ENCODE measurements at places on chromosomes 2 and 18. TPM values are rescaled to one million over a fixed set of nuclear protein-coding genes. Genes with fewer than 3 reads are reported as not detected.

The RUFY4 gene
- 0.31 TPM for total RNA-seq

The NLRC4 gene
- not detected for total RNA-seq

The STPG4 gene
- not detected for total RNA-seq

GRCh38 chr2:121200419-121201315 is 84.3 kb downstream of the TFCP2L1 start:
- DNase-seq = no peak

GRCh38 chr2:43408407-43409160 is 182.2 kb upstream of the ZFP36L2 start:
- DNase-seq = no peak

GRCh38 chr2:97819754-97820153 is 106.4 kb downstream of the ZAP70 start:
- DNase-seq = no peak
